Putamen (tissue), 1 donor: ENCODE measurements at places on chromosomes 7 and 10.

GRCh38 chr10:20932606-20933126 lies 35.6 kb upstream of the NEBL start:
- DNase-seq: no peak

DNA sequence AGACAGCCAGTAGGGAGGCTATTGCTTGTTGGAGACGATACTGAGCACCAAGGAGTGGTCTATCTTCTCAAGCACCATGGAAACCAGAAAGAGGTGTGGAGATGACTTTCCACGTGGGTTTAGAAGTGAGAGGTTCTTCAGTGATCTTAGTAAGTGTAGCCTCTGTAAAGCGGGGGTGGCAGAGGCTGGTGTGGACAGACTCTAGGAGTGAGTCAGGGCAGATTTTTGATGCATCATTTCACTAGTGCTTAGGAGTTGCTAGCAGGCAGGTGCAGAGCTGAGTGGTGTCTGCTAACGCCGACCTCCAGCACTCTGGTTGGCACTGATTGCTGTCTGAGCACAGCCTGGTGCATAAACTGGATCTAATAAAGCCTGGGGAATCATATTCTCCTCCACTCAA lies 78.4 kb upstream of the ADO start:
- no peak for DNase-seq

DNA sequence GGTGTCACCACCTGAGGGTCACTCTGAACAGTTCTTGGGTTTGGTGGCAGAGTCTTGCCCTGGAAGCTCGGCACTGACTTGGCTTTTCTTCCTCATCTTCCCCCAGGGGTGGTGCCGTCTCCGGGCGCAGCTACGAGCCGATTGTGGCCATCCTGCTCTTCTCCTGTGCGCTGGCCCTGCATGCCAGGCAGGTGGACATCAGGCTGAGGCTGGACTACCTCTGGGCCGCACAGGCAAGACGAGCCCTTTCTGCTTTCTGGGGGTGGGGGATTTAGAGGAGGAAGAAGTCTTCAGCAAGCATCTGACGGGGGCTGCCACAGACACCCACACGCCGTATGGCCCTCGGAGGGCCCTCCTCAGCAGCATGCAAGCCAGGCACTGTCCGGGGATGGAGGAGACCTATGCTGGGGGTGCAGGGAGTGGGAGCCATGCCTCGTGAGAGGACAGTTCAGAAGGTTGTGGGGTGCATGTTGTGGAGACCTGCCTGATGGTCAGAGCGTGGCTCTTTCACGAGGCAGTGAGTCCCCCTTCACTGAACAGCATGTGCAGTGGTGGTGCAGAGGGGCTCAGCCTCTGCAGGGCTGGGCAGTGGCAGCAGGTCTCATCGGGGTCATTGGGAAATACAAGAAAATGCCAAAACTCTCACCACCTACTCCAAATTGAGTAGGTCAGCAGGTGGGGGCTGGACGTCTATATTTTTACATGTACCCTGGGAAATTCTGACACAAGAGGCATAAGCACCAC lies 112.4 kb downstream of the ADCY1 start:
- DNase-seq: no peak

- no peak for DNase-seq
Observed at GRCh38 chr10:111996103-111996502, 187.5 kb downstream of the GPAM start.

GRCh38 chr10:31876652-31877352 lies 51.8 kb downstream of the ARHGAP12 start:
- DNase-seq: no peak

DNA sequence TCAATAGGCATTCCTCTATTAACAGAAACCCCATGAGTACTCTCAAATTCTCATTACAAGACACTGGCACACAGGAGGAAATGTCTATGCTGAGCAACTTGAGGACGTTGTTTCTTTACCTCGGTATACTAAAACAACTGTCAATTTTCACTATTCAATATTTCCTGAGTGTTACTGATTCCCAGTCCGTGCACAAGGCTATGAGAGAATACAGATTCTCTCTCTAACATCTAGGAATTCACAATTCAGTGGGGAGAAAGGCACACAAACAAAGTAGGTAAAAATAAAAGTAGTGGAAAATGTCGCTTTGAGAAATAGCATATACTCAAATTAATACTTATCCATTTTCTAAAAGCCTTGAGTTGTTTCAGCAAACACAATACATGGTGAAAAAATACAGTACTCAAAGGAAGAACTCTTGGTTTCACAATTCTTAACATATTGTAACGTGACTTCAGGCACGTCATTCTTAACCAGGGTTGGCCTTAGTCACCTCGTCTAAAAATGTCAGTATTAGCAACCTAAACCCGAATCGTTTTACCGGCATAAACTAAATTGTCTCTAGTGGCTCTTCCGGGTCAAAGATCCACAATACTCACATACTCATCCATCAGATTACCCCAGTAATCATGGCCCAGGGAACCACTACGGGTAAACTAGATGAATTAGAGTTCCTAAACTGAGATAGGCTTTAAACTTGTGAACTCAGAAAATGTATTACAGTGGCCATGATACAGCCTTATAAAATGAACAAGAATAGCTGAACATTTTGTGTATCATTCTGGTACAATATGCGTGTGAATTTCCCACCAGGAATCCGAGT lies 1.5 kb downstream of the IPMK start:
- peak; percentile 15 for DNase-seq

DNA sequence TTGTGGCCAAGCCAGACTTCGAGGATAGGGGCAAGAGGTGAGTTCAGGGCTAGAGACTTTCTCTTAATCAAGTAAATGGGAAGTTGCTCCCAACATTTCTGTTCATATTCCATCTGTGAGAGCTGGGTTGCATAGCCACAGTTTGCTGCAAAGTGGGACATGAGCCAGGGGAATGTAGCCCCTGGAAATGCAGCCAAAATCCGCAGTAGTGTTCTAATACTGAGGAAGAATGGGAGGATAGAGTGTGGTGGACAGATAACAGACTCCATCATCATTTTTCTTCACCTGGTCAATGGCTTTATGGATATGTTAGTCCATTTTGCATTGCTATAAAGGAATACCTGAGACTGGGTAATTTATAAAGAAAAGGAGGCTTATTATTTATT lies 177.7 kb downstream of the SKIDA1 start:
- no peak for DNase-seq

DNA sequence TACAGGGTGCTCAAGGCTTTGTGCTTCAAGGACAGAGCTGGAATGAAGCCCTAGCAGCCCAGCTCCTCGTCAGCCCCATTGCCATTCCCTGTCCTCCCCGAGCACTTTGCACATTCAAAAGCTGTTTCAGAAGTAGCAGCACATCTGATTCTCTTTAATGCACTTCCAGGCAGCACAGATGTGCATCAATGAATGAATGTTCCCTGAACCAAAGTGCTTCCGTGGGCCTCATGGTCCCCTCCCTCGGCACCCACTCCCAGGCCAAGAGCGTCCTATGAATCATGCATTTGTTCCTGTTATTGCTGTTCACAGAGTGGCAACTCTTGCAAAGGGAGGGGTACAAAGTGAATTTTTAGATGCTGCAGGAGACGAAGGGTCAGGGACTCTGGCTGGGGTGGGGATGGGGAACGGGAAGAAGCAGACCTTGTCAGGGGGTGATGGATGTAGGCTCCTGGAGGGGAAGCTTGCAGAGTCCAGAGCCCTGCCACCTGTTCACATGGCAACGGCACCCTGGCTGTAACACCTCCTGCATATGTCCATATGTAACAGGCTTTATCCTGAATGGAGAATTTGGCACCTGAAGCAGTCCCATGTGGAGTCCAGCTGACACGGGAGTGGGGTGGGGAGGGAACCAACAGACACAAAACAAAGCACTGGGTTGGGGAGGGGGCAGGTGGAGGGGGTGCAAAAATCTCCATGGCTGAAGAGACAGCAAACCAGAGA lies 62.2 kb upstream of the BAIAP2L1 start:
- no peak for DNase-seq

GRCh38 chr7:4738711-4739527 lies 36.5 kb upstream of the AP5Z1 start:
- no peak for DNase-seq
